NCI-H146 (cell line): ENCODE measurements at places on chromosomes 12 and 14.

- DNase-seq: no peak
Measured at GRCh38 chr12:24281341-24281740, 331.9 kb upstream of the SOX5 start.

DNA sequence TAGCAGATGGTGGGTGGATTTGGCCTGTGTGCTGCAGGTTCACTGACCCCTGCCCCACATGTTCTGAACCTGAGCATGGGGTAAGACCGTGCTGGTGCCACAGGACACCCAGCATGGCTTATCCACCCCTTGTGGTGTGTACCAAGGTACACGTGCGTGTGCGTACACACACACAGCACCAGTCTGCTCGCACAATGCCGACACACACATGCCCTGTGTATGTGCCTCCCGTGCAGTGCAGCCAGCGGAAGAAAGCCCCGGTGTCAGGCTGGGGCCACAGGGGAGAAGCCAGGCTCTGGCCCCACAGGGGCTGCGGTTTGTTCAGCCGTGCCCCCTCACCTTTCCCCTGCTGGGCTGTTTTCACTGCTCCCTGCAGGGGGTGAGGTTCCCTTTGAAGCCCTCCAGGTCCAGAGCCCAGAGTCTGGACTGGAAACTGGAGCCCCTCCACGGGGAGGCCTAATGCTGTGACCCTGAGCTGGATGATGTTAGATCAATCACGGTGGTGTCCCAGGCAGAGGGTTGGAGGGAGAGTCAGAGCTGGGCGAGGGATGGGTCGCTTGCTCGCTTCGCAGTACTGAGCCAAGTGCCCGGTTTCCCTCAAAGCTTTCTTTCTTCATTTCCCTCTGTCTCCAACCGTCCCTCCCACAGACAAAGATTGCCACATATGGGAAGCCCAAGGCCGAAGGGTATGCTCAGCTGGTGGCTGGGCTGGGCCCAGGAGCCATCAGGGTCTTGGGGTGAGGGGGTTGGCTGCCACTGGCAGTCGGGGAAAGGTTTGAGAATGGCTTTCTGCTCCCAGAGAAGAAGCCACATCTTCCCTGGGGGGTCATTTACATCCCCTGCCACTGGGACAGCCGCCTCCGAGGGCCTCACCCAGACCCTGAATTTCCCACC, 6.2 kb downstream of the DTX1 start:
- peak; percentile 90 for DNase-seq

- DNase-seq: no peak
Measured at GRCh38 chr12:47610686-47611252, 95.1 kb downstream of the RPAP3 start.

GRCh38 chr14:102622262-102622885, 29.9 kb downstream of the RCOR1 start:
- DNase-seq: no peak

- DNase-seq: peak; percentile 31
Measured at GRCh38 chr14:48398675-48399282, 723.4 kb upstream of the MDGA2 start.

DNA sequence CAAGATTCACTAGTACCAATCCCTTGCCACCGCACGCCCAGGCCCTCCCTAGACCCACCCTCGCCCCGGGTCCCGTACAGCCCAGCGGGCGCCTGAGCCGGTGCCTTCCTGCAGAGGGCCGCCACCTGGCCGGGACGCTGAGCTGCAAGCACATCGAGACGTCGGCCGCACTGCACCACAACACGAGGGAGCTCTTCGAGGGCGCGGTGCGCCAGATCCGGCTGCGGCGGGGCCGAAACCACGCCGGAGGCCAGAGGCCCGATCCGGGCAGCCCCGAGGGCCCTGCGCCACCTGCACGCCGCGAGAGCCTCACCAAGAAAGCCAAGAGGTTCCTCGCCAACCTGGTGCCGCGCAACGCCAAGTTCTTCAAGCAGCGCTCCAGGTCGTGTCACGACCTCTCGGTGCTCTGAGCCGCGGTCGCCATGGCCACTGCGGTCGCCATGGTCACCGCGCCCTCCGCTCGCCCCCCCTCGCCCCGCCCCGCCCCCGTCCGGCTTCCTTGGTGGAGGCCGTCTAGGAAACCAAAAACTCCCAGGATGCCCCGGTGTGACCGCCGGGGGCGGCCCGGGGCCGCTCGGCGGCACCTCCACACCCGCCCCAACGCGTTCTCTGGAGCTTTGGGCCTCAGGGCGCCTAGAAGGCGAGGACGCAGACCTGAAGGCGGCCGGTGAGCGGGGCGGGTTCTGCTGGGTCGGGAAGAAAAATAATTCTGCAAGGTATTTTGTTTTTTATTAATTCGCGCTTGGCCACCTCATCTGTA, 3.7 kb downstream of the REM2 start:
- DNase-seq: peak; percentile 83

GRCh38 chr14:91360490-91361232, 57.0 kb downstream of the CCDC88C start:
- no peak for DNase-seq
